NCI-H2227 treated with DMSO at 0.1 percent for 48 hours (cell line): ENCODE measurements at places on chromosomes 5 and 9.

GRCh38 chr5:111765613-111766571, 8.9 kb upstream of the NREP start:
- DNase-seq = no peak

DNA sequence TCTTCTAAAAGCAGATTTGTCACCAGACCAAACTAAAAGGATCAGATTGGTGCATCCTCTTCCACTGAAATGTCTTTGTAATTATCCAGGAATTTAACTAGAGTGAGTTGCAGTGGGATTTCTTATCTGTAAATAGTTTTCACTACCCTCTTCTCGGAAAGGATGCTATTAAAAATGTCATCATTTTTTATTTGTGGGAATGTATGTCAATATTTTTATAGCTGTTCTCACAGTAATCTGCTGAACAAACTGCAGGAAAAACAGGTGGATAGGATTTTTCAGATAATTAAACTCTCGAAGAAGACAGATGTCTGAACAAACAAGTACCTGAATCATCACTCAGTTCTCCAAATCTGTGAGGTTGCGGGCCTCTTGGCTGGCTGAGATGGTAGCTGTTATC, 62.7 kb downstream of the RAB14 start:
- DNase-seq = no peak

- no peak for DNase-seq
Measured at GRCh38 chr9:136720898-136721338, 8.5 kb downstream of the DIPK1B start.

GRCh38 chr9:131296460-131296859, 6.9 kb downstream of the PLPP7 start:
- no peak for DNase-seq

- no peak for DNase-seq
Measured at GRCh38 chr5:101976933-101977332, 319.2 kb downstream of the SLCO4C1 start.

GRCh38 chr5:72284559-72285423, 35.2 kb downstream of the MRPS27 start:
- no peak for DNase-seq

- no peak for DNase-seq
Measured at GRCh38 chr9:70494221-70494620, 79.8 kb upstream of the KLF9 start.

GRCh38 chr5:75640395-75640794, 29.1 kb downstream of the ANKDD1B start:
- no peak for DNase-seq

DNA sequence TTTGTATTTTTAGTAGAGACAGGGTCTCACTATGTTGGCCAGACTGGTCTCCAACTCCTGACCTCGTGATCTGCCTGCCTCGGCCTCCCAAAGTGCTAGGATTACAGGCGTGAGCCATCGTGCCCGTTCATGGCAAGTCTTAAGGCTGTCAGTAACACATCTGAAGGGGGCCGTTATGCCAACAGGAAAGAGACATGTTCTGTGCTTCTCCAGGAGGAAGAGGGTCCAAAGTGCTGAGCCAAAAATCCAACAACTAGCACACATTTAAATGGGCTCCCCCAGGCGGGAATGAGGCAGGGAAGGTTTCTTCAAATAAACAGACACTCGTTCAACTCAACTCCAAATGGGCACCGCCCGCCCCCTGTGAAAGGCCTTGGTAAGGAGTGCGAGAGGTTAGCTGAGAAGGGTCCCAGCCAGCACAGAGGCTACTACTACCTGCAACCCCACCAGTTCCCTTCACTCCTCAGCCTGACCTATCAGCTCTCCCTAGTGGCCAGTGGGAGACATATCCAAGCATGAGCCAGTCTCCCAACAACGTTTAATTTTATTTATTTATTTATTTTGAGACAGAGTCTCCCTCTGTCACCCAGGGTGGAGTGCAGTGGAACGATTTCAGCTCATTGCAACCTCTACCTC, 84.1 kb upstream of the DMRT1 start:
- DNase-seq = no peak

DNA sequence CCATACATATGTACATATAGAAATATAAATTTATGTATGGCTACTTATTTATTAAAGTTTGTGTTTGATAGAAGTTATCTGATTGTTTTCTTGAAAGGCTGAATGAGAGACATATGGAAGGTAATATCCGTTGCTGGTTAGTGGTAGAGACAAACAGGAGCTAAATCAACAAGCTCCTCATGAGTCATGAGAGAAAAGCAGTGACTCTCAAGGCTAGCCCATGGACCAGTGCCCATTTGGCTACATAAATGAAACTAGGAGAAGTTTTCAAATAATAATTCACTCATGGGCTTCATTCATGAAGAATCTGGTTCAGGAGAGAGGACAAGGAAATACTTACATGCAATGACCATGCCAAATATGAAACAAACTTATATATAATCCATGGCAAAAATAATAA, 504.5 kb upstream of the ITGA1 start:
- no peak for DNase-seq

GRCh38 chr5:109876030-109876725, 186.5 kb downstream of the MAN2A1 start:
- no peak for DNase-seq

GRCh38 chr5:68529581-68529980, 314.0 kb downstream of the PIK3R1 start:
- no peak for DNase-seq

- DNase-seq = no peak
Measured at GRCh38 chr9:120592210-120592609, 12.2 kb upstream of the CDK5RAP2 start.

DNA sequence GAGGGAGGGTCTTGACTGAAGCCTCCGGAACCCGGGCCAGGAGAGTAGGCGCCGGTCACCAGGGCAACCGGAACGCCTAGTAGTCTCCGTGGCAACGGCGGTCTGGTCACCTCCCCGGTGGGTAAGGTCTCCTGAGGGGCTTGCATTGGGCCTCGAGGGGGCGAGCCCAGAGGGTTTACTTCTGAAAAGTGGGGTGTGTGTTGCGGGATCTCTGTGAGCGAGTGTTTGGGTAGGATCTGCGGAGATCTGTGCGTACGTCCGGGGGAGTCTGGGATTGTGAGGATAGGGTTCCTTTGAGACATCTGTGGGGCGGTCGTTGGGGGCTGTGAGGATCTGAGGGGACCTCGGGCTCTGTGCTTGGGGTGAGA, at the start of gene FAM221B:
Gene FAM221B (minus strand): TSS at position 17 of the 368 bp plus-strand sequence. CDS start 2,571 bp downstream, outside the sequence.
- DNase-seq = peak; percentile 39
